ENCODE measurements at places on chromosomes 16 and 17. TPM values are rescaled to one million over a fixed set of nuclear protein-coding genes. Genes with fewer than 3 reads are reported as not detected.

Gene PGAP6
- 38.7 TPM for total RNA-seq

DNA sequence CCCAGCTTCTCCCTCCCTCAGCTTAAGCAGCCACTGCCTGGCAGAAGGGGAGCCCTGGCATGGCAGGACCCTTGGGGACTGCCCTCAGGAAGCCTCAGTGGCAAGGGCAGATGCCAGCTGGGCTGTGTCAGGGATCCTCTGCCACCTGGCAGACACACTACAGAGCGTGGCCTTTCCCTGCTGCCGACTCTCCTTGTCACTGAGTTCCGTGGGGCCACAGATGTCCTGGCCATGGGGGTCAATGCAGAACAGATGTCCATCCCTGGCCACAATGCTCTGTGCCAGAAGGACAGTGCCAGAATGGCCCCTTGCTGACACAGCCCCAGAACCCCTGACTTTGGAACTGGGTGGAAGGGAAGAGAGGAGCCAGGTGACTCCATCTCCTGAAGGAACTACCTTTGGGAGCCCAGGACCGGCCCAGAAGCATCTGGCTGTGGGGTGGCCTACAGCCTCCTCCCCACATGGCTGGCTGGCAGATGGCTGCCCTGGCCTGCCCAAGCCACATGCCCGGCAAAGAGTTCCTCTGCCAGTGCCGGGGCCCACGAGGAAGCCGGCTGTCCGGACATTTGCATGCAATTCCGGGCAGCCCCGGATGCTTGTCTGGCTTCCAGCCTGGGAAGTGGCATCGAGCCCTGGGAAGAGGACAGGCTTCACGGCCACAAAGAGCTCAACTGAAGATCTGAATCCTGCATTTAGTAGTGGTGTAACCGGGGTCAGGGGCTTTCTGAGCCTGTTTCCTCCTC is 24.1 kb downstream of the NPTX1 start:
- DNase-seq, result no peak

Gene NT5M
- not detected for total RNA-seq

- DNase-seq, result peak; percentile 65
Measured at GRCh38 chr17:80263253-80264204, 2.9 kb downstream of the RNF213 start.

DNA sequence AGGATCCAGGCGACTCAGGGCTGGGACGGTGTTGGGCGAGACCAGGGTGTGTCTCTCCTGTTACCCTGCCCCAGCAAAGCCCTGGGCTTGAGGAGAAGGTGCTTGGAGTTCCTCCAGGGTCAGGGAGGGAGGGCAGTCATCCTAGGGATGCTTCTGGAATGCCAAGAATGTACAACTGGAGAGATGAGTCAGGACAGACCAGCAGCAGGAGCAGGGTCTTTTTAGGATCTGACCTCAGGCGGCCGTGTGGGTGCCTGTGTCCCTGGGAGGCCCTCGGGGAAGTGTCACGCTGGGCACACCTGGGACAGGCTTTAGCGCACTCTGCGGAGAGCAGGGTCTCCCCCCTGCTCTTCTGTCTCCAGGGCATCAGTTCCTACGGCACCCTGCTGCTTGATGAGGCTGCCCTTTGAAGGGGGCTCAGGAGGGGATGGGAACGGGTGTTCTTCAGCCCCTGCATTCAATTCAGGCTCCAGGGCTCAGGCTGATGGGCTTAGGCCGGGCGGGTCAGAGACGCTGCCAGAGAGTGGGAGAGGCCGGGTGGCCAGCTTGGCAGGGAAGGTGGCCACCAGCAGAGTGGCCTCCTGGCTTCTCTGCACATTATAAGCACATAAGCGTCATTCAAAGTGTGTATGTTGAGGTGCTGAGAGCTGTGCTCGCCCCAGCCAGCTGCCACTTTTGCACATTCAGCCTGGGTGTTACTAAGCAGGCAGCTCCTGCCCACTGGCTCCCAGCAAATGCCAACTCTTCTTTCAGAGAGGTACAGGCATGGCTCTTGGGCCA is 8.4 kb upstream of the MTSS2 start:
- DNase-seq, result no peak

DNA sequence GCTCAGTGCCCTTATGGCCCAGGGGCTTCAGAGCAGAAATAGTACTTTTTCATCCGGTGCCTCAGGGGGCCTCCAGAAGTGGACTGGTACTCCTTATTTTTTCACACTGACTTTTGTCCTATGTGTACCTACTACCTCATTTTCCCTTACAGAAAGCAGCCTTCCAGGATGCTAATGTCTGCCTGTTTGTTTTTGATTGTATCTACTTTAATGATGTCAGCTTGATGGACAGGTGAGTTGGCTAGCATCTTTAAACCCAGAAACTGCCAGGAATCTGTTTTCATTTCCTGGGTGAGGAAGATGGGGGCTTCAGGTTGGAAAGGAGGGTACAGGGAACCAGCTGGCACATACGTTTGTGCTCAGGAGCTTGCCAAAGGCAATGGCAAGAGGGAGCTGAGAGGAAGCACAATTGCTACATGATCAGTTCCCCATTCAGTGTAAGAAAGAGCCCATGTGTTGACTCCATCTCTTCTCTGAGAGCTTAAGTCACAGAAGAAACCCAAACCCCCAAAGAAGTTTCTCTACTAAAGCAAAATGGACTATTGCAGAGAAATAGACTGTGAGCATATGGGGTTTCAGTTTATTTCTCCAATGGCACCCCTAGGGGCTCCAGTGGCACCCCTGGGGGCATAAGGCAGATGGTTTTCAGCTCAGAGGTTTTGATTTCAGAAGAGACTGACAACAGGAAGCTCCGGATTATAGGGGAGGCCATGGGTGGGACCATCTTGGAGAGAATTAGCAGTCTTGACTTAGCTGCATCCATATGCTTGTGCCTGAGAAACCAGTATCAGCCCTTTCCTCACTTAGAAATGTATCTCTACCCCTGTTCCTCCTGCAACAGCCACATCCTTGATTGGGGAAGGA is 16.3 kb downstream of the LIG3 start:
- no peak for DNase-seq
